ENCODE measurements at places on chromosomes 2 and 18. TPM values are rescaled to one million over a fixed set of nuclear protein-coding genes. Genes with fewer than 3 reads are reported as not detected.

- DNase-seq: no peak
Measured at GRCh38 chr2:36277881-36278523, 77.6 kb upstream of the CRIM1 start.

The CNPPD1 gene
- 68.2 TPM for total RNA-seq

The SAG gene
- not detected for total RNA-seq

The SATB2 gene
- total RNA-seq: 4.5 TPM
